ENCODE measurements at places on chromosomes 2 and 18. TPM values are rescaled to one million over a fixed set of nuclear protein-coding genes. Genes with fewer than 3 reads are reported as not detected.

- H3K36me3 ChIP-seq = peaks cover 73% of the 10 kb centered on the region
- H3K27ac ChIP-seq = no peak overlapping the region
- no peaks in the 10 kb centered on the region for H3K4me1 ChIP-seq
These were observed 37.0 kb downstream of the SP100 start for GRCh38 chr2:230453006-230453405.

DNA sequence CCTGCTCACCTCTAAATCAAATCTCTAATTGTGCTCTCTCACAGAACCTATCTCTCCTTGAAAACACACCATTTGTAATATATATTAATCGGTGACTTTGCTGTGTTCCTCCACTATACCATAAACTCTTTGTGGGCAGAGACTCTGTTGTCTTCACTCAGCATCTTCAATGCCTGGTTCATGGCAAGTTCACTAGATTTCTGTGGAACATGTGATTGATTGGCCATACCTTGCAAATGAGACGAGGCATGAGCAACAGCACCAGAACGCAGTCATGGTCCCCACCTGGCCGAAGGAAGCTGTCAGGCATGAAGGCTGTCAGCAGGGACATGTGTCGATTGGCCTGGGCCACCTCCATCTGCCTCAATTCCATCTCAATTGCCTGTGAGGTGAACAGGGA lies 11.6 kb downstream of the DCTN1 start:
- DNase-seq = no peak
- H3K4me1 ChIP-seq = peaks cover 5% of the 10 kb centered on the region
- H3K36me3 ChIP-seq = peaks cover 83% of the 10 kb centered on the region
- no peaks in the 10 kb centered on the region for H3K27me3 ChIP-seq
- no peak overlapping the region for H3K4me3 ChIP-seq
- H3K27ac ChIP-seq = no peak overlapping the region

DNA sequence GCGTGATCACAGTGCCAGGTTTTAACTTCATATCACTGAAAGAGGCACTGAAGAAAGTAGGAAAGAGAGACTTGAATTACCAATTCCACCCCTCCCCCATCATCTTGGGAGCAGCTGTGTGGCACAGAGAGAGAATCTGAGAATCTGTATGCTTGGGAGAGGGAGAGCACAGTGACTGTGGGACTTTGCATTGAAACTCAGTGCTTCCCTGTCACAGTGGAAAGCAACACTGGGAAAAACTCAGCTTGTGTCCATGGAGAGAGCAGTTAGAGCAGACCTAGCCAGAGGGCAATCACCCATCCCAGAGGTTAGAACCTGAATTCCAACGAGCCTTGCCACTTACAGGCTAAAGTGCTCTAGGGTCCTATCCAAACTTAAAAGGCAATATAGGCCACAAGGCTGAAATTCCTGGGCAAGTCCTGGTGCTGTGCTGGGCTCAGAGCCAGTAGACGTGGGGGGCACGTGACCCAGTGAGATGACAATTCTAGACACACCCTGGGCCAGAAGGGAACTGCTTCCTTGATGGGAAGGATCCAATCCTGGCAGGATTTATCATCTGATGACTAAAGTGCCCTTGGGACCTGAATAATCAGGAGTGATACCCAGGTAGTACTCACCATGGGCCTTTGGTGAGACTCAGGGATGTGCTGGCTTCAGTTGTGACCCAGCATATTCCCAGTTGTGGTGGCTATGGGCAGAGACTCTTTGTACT lies 15.5 kb upstream of the ABCB11 start:
- DNase-seq = no peak
- H3K27ac ChIP-seq = no peak overlapping the region
- H3K36me3 ChIP-seq = no peaks in the 10 kb centered on the region
- H3K27me3 ChIP-seq = no peaks in the 10 kb centered on the region
- no peak overlapping the region for H3K4me3 ChIP-seq
- peaks cover 8% of the 10 kb centered on the region for H3K4me1 ChIP-seq

DNA sequence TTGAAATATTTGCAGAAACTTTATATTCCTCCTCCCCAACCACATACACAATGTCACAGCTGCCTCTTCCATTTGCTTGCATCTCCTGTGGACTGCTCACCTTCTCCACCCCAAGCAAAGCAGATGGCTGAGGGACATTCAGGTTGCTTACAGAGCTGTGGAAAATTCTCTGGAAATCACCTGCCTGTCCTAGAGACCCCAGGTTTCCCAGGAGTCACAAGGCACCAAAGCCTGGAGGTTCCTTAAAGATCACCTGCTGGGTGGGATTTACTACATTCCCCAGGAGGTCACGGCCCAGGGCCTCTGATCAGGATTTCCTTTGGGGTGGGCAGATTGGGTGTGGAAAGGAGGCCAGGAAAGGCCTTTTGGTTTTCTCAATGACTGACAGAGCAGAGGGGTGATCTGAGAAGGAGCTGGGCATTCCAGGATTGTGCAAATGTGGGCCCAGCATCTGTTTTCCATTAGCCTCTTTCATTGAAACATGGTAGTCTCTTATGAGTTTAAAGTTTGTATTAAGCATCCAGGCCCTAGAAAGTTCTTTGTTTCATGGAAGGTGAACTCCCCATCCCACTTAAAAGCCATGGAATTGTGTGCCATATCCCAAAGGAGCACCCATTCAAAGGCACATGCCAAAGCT lies 410.7 kb upstream of the TNP1 start:
- DNase-seq = no peak
- H3K27me3 ChIP-seq = no peaks in the 10 kb centered on the region
- H3K36me3 ChIP-seq = no peaks in the 10 kb centered on the region
- peaks cover 30% of the 10 kb centered on the region for H3K4me1 ChIP-seq
- no peak overlapping the region for H3K27ac ChIP-seq
- H3K4me3 ChIP-seq = no peak overlapping the region

DNA sequence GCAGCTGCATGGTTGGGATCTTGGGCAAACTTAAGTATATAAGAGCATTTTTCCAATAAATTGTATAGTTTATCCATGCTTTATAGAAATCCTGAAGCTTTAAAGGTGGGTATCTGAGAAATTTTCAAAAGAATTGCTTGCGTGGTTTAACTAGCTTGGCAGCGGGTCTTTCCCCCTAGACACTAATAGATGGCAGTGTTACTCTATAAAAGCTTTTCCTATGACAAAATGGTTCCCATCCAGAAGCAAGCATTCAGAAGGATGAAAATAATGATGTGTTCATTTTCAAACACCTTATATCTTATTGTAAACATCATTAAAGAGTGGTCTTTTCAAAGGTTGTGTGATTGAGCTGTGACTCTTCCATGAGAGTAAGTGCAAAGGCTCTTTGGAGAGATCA lies 45.9 kb downstream of the KDM3A start:
- DNase-seq = no peak
- no peaks in the 10 kb centered on the region for H3K27me3 ChIP-seq
- no peak overlapping the region for H3K27ac ChIP-seq
- no peak overlapping the region for H3K4me3 ChIP-seq

DNA sequence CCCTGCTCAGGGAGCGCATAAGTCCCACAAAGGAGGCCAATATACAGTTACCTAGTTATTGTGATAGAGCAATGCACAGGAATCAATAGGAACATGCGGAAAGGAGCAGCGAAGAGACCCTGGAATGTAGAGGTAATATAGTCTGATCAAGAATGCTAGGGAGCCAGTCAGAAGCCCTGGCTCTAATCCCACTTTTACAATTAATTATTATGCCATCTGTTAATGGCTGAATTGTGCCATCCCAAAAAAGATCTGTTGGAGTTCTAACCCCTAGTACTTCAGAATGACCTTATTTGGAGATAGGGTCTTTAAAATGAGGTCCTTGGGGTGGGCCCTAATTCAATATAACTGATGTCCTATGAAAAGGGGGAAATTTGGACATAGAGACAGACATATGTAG lies 7.7 kb upstream of the SPATS2L start:
- no peak for DNase-seq
- H3K4me1 ChIP-seq = peaks cover 13% of the 10 kb centered on the region
- H3K36me3 ChIP-seq = no peaks in the 10 kb centered on the region
- H3K27ac ChIP-seq = no peak overlapping the region

GRCh38 chr2:17814601-17815000 lies 1.7 kb upstream of the MSGN1 start:
- H3K4me1 ChIP-seq = peaks cover 32% of the 10 kb centered on the region
- no peaks in the 10 kb centered on the region for H3K36me3 ChIP-seq
- peak overlapping the region; percentile 81 for H3K27ac ChIP-seq
- no peaks in the 10 kb centered on the region for H3K27me3 ChIP-seq
- no peak overlapping the region for H3K4me3 ChIP-seq

GRCh38 chr2:72778410-72778809 lies 47.4 kb downstream of the EXOC6B start:
- DNase-seq = no peak
- peaks cover 6% of the 10 kb centered on the region for H3K36me3 ChIP-seq
- H3K27me3 ChIP-seq = no peaks in the 10 kb centered on the region
- H3K27ac ChIP-seq = no peak overlapping the region

DNA sequence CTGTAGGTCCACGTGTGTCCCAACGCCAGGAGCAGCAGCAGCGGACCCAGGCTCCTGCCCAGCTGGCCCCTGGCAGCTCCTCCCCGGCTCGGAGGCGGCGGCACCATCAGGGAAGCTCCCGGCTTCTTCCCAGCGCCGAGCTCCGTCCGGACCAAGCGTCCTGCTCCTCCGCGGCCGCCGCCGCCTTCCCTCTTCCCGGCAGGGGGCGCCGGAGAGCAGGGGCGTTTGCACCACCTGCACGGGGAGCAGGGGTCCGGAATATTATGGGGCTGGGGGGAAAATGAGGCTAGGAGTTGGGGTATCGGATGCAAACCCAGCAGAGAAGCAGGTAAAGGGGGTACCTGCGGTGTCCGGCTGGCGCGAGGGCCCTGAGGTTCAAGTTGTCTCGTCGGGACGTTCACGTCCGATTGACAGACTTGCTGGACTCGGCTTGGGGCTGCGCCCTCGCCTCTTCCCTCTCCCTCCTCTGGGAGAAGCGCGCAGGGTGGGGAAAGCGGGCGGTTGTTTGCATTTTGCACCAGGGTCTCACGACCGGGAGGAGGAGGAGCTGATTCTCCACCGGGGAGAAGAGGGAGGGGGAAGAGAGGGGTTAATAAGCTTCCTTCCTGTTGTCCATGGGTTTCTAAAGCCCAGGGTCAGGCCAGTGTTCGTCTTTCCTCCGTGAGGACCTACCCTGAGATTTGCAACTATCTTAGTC lies at the start of gene CCBE1:
Gene CCBE1 (minus strand): TSS at position 188 of the 697 bp plus-strand sequence.
- peak within 1 kb of the TSS; percentile 62 for H3K4me3 ChIP-seq
- peaks cover 37% of the 10 kb centered on the region for H3K27me3 ChIP-seq
- H3K36me3 ChIP-seq = no peaks in the 10 kb centered on the region
- peaks cover 33% of the 10 kb centered on the region for H3K4me1 ChIP-seq

RBM44 gene
- total RNA-seq = 1.1 TPM

ITGA4 gene
- total RNA-seq = 14.1 TPM

MARS2 gene
- total RNA-seq = 9.4 TPM

ALPI gene
- total RNA-seq = not detected

MYO5B gene
- total RNA-seq = 30.3 TPM

HOXD3 gene
- 2.5 TPM for total RNA-seq

Data from suprapubic skin (tissue), 4 donors.